CD4-positive, alpha-beta T cell treated with Interleukin-15 for 4 hours (primary cell): ENCODE measurements at places on chromosomes 11 and 22.

DNA sequence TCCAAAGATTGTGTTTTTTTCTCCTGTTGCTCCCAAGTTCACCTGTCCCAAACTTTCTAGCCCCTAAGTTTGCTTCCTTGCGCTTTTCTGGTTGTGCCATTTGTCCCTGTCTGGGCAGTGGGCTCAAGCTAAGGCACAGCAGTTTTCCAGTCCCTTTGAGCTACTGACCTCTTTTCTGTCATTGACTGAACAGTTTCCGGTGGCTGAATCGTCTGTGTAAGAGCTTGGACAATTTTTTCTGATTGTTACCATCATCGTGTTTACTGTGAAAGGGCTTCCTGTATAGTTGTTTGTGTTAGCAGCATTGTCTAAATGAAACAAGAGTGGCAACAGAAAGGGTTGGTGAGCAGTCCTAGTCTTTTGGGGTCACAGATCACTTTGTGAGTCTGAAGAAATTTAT is 49.8 kb downstream of the BMAL1 start:
- no peak for DNase-seq

DNA sequence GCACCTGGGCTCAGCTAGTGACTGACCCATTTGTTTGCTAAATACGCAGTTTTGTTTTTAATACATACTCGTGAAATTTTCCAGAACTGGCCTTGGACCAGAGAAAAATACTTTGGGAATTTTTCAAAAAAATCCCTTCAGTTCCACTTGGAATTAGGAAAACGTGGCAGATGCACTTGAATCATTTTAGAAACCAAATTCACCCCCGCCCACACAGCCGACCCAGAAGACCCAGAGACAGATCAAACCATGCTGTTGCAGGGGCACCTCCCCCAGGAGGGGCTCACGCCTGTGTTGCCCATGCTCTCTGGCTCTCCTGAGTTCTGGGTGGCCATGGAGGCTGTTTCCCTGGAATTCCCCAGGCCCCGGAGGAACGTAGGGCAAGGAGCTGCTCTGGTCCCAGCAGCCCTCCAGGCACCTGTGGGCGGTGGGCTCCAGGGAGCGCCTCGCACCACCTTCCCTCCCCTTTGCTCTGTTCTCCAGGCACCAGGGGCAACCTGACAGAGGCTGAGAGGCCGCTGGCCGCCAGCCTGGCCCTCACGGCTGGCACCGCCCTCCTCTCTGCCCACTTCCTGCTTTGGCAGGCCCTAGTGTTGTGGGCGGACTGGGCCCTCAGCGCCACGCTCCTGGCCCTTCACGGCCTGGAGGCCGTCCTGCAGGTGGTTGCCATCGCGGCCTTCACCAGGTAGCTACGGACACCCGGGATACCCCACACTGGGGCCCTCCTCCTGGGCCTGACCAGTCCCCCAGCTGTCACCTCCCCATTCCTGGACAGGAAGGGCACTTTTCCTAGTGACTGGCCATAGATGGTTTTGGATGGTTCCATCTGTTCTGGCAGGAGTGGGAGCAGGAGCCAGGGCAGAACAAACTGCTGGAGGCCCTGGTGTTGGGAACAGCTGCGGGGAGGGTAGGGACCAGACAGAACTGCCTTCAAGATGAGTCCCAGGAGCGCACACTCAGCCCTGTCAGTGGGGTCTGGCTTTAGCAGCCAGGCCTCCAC is 3.3 kb upstream of the EPS8L2 start:
- no peak for DNase-seq

DNA sequence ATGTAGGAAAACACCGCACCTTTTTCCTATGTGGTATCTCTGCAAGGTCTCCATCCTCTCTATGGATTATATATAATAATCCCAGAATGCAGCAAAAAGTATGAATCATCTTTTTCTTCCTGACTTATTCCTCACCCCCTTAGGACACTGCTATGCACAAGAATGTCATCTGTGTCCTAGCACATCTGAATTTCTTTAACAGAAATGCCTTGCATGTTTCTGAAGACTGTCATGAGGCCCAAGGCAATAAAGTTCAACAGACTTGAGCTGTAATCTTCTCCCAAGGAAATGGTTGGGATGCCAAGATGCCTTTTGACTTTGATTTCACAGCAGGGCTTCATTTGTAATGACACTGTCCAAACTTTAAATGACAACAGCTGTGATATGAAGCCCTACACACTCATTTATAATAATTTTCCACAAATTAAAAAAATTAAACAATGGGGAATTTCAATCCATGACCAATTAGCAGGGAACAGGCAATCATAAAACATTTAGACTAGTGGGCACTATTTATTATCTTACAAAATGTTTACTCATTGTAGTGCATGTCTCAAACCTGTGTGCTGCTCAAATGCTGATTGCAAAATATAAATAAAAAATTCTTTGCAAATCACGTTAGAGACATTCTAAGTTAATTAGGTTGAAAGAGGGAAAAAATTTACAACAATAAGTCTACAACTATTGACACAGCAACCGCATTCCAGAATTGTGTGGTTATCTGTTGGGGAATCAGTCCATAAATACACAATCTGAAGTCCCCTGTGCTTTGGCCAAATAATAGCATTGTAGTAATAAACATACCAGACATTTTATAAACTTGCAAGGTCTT is 242.3 kb downstream of the SWAP70 start:
- DNase-seq, result no peak

DNA sequence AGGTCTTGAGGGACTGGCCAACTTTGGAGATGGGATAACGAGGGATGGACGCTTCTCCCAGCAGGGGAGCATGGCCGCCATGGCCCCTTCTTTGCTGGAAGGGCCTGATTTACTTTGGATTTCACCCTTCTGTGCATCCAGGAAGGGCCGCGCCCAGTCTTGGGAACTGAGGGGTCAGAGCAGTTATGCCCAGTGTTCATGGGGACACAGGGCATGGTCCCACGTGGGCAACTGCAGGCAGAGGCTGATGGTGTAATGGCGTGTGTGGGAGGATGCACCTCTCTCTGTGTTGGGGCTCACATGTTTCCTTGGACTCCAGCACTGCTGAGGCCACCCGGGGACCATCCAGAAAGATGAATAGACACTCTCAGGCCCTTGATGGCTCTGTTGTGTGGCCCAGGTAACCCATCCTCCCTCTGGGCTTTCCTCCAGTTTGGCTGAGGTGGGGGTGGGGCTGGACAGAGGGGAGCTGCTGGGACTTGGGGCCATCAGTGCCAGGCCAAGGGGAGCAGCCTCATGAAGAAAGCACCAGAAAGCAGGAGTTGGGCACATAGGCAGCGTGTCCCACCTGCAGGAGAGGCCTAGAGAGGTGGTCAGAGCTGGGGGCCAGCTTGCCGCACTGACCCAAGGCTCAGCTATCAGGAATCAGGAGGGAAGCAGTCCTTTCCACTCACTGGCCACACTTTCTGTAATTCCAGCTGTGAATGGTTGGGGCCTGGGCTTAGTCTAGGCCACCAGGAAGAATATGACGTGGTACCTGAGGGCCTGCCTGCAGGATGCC is 1033.9 kb downstream of the TBC1D22A start:
- no peak for DNase-seq

GRCh38 chr11:68011051-68011943 is 1.2 kb downstream of the ALDH3B1 start:
- DNase-seq, result no peak

- DNase-seq, result no peak
These were observed 48.4 kb downstream of the DDX10 start for GRCh38 chr11:108713076-108713790.

- DNase-seq, result no peak
These were observed 20.2 kb downstream of the PVALB start for GRCh38 chr22:36796552-36797175.

DNA sequence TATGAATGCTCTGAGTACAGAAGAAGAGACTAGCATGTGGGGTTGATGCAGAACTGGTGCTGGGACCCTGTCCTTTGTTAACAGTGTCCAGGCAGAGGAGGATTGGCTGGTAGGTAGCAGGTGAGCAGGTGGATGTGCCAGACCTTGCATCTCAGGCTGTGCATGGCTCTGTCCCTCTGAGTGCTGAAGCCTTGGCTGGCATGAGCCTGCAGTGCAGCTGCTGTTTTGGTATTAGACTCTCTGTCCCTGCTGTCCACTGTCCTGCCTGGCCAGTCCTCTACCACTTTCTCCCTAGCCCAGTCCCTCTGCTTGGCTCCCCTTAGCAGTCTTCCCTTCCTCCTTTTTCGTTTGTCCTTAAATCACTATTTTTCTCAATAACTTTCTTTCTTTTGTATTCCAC is 213.6 kb upstream of the ZBED5 start:
- no peak for DNase-seq

- no peak for DNase-seq
These were observed 98.2 kb upstream of the NAV2 start for GRCh38 chr11:19614370-19614940.

GRCh38 chr11:71183878-71184277 is 68.5 kb downstream of the SHANK2 start:
- DNase-seq, result no peak

- peak; percentile 5 for DNase-seq
These were observed 1.6 kb downstream of the SESN3 start for GRCh38 chr11:95229199-95229992.

DNA sequence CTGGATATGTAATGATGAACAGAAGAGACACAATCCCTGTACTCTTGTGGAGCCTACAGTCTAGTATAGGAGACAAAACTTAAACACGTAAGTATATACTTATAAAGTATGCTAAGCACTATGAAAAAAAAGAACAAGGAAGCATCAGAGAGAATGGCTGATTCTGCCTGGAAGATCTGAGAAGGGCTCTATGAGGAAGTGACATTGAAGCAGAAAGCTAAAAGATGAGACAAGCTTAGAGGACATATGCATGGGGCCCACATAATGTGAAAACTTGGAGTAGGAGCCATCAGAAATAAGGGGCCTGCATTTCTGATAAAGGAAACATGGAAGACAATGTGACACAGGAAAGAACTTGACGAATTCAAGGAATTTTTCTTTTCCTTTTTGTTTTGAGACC is 16.6 kb downstream of the SAA1 start:
- DNase-seq, result no peak

DNA sequence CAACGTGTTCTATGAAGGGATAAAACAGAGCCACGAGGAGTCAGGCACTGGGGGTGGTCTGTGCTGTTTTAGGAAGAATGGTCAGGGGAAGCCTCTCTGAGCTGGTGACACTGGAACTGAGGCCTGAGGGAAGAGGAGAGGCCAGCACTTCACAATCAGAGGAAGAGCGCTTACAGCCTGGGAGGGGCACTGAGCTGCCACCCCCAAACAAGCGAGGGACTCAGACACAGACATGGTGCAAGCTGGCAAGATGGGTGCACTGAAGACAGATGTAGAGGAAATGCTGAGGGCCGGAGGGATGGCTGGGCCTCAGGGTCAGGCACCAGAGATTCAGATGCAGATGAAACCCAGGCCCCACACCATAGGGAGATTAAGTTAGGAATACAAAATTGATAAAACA is 40.0 kb upstream of the TP53I11 start:
- DNase-seq, result no peak

DNA sequence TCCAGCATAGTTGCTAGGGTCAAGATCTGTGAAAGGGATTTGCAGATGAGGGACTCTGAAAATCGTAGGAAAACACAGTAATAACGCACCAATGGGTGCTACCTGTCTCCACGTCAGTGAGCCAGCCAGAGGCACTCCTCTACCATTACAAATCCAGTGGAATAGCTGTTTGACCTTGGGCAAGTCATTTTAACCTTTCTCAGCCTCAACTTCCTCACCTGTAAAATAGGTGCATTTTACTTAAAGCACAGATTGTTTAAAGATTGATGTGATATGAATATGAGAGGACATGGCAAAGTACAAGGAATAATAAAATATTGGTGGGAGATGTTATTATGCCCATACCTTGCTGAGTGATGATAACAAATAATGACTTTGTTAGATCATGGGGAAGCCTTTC is 148.1 kb upstream of the TTC12 start:
- no peak for DNase-seq

DNA sequence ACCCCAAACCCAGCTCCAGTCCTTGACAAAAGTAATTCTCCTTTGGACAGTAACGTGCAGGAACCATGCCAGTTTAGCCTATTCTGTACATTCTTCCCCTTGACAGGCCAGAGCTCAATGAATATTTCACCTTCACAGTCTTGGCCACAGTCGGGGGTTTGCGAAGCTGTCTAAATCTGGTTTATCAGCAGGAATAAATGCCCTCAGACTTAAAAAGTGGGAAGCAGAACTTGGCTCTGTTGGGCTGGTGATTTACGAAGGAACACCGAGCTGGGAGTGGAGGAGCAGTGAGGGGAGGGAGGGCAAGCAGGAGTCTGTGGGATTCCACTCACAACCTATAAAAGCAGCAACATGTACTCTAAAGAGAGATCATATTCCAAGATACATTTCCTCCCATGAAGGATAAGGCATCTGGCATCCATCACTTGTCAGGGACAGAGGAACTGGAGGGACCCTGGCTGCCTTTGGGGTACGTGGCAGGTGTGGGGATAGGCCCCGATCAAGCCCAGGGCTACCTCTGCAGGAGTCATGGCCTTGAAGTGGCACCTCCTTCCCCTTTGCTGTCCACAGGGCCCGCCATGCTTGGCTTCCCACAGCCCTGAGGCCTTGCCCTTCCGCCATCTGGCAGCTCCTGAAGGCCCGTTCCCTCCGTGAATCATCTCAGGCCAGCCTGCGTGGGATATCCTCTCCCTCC is 154.3 kb downstream of the ADAMTS15 start:
- DNase-seq, result no peak

- no peak for DNase-seq
These were observed 15.1 kb downstream of the P2RY2 start for GRCh38 chr11:73233211-73233610.

- no peak for DNase-seq
These were observed 709 bp upstream of the ST3GAL4 start for GRCh38 chr11:126354631-126355323.

GRCh38 chr22:39567135-39567946 is 3.2 kb upstream of the CACNA1I start:
- DNase-seq, result peak; percentile 36

DNA sequence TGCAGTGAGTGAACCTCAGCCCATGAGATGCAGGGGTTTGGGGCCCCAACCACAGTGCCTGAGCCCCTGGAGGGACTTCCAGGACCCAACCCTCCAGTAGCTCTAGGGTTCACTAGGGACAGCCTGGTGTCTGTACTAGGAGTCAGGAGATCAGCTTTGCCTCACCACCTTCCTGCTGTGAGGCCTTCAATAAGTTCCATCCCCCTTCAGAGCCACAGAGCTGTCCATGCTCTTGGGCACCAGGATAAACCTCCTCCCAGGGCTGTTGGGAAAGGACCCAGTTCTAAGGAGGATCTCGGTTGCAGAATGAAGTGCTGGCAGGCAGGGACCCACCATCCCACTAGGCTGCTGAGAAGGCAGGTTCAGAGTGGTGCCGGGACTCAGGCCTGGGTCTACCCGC is 9.7 kb downstream of the ARHGEF17 start:
- no peak for DNase-seq
